ENCODE measurements at places on chromosomes 13 and 19.
A peak's percentile ranks its signal among the peaks of the same experiment; 100 is the strongest.

- DNase-seq, result no peak
Measured at GRCh38 chr19:40605216-40605971, 4.2 kb downstream of the LTBP4 start.

DNA sequence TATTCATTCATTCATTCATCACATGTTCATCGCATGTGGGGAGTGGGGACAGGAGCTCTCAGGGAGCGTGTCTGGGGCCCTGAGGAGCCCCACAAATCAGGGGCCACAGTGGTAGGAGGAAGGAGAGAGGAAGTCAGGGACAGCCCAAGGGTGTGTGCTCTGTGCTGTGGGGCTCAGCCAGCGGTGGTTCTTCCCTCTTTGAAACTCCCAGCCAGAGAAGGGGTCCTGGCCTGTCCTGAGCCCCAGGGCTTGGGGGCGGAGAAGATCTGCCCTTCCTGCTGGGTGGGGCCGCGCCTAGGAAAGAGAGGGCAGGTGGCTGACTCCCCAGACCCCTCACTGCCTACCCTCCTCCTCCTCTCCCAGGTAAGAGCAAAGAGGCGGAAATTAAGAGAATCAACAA is 14.6 kb downstream of the AP2A1 start:
- no peak for DNase-seq

DNA sequence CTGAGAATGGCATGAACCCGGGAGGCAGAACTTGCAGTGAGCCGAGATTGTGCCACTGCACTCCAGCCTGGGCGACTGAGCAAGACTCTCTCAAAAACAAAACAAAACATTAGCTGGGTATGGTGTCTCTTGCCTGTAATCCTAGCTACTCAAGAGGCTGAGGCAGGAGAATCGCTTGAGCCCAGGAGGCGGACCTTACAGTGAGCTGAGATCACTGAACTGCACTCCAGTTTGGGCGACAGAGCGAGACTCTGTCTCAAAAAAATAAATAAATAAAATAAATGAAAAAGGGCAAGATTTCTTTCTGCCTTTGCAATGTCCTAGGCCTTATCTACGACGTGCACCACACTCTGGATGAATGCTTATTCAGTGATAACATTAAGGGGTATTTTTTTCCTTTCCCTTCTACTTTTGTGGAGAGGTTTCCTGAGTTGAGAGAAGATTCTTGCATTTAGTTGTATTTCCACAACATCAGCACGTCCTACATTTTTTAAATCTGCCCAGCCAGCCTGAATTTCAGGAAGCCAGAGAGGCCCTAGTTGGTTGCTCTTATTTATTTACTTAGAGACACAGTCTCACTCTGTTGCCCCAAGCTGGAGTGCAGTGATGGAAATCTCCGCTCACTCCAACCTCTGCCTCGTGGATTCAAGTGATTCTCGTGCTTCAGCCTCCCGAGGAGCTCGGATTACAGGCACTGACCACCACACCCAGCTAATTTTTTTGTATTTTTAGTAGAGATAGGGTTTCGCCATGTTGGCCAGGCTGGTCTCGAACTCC is 26.1 kb upstream of the OR1M1 start:
- DNase-seq, result no peak

- DNase-seq, result no peak
Measured at GRCh38 chr13:42760951-42761350, 20.4 kb upstream of the FAM216B start.

- no peak for DNase-seq
Measured at GRCh38 chr19:862581-863314, 3.3 kb downstream of the CFD start.

- DNase-seq, result no peak
Measured at GRCh38 chr13:98143157-98143553, 261 bp downstream of the FARP1 start.

DNA sequence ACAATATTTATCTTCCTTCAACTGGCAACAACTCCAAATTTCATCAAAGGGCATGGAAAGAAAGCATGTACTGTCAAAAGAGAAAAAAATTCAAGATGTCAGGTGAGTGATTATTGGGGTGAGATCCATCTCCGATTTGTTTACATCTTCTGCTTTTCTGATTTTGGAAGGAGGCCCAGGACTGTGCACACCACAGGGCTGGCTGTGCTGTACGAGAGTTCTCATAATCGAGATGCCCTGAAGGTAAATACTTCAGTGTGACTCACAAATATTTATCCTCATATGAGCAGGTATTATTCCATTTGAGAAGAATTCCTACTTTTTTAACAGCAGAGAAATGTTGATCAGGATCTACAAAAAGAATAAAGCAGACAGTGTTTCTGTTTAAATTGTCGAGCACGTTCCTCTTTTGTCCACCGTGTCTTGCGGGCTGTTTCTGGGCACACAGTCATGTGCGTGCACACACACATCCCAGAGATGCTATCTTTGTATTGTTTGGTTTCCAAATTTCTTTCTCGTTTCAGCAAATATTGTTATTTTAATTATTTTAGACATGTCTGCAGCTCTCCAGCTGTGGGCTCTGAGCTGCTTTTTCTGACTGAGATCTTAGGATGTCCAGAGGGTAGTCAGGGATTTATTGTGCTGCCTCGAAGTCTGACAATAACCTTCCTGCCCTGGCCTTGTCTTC is 103.8 kb downstream of the KL start:
- no peak for DNase-seq

DNA sequence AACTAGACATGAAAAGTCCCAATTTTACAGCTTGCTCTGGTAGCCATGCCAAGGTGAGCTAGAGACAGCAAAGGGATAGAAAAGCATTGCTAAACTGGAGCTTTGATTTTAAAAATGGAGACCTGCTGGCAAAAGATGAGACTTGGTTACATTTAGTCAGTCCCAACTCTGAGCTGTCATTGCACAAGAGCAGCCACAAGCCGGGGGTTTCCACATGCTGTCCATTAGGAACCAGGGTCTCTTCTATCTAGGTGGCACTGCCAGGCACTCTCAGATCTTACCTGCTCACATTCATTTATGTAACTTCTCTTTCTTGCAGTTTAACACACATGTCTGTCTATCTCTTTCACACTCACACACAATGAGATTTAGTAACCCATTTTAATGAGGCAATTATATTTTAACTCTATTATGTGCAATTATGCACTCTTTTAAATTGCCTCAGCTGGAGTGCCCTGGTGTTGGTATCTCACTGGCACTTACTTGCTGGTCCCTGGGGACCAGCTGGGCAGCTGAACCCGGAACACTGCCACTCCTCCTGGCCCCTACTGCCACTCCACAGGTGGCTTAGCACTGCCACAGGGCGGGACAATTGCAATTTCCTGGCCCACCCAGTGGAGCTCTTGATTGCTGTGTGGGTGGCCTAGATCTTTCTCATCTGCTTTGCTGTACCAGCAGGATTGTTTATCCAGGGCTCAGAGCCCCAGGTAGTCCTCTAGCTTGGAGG is 112.5 kb downstream of the COG6 start:
- no peak for DNase-seq

- DNase-seq, result no peak
Measured at GRCh38 chr13:80297094-80297493, 43.8 kb downstream of the SPRY2 start.

GRCh38 chr19:16144216-16144581 is 714 bp downstream of the HSH2D start:
- DNase-seq, result no peak

DNA sequence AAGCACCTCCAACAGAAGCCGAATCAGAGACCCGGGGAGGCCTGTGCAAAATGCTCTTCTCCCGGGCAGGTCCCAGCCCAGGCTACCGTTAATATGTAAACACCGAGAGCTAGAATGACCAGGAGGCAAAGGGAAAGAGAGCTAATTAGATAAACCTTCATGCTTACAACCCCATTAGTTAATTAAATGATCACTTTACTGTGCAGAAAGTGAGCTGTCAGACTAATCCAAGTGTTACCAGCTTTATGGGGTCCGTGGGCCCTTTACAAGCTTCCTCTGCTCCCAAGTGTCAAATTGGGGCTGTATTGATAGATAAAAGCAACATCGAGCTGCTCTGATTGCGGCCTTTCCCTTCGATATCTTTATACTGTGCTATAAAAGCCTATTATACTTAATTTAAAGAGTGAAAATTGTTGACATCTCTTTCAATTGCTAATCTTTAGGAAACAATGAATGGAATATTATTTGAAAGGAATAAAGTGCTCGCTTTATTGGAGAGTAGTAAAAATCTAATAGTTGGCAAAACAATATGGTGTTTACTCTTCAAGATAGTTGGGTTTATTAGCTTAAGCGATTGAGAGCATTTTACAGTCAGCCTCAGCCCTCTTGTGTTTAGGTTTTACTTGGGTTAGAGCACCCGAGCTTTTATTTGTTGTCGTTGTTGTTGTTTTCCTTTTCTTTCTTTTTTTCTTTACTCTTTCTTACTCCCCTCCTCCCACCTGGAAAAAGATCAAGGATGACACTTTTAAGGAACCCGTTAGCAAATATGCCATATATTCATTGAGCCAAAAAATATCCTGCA is 189.3 kb upstream of the GPR12 start:
- DNase-seq, result no peak

DNA sequence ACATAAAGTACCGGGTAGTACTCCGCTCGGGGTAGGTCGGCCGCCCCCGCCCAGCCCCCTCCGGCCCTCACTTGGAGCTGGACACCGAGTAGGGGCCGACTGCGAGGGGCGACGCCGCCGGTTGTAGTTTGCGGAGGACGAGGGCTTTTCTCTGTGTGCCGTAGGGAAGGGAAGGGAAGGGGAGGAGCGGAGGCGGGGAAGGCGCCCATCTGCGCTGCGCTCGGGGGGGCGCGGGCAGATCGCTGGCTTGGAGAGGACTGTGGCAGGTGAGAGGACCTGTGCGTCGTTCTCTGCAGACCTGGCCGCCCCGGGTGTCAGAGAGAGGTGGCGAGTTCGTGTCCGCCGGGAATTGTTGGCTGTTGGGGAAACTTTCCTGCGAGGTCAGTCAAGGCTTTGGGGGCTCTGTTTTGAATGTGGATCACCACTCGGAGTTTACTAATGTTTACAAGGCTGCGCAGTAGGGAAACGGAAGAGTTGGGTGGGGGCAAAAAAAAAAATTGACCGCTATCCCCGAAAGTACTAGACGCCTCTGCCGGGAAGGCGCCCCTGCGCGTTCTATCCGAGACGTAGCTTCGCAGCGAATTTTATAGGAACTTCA is 1.4 kb downstream of the ING1 start:
- DNase-seq, result no peak

GRCh38 chr19:52237771-52238400 is 31.5 kb upstream of the ZNF766 start:
- DNase-seq, result peak; percentile 27

DNA sequence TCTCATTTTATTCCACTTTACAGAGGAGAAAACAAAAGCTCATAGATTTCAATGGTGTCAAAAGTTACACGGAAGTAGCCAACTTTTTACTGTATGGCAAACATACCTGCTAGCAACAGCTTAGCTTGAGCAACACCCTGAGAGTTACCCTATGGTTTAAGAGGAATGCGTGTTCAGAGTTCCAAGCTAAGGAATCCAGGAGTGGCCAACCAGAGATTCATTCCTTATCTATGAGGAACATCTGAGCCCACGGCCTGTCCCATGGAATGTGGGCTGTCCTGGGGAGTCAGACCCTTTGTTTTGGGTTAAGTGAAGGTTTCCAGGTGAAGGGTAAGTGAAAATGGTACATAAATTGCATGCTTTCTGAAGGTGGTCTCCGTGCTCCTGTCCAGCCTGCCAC is 67.5 kb downstream of the STARD13 start:
- no peak for DNase-seq

- DNase-seq, result no peak
Measured at GRCh38 chr13:65154661-65155447, 2075.3 kb downstream of the PCDH9 start.

GRCh38 chr13:32650705-32651311 is 64.6 kb downstream of the PDS5B start:
- peak; percentile 14 for DNase-seq

DNA sequence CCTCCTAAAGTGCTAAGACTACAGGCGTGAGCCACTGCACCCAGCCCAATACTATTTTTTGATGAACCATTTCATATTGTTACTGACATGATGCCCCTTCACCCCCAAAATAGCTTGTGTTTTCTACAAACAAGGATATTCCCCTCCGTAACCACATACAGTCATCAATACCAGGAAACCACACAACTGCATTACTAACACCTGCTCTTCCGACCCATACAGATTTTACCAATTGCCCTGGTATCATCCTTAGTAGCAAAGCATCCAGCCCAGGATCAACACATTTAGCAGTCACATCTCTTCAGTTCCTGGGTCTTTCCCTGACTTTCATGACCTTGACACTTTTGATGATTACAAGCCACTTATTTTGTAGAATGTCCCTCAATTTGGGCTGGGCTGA is 33.6 kb downstream of the KCTD15 start:
- DNase-seq, result no peak

DNA sequence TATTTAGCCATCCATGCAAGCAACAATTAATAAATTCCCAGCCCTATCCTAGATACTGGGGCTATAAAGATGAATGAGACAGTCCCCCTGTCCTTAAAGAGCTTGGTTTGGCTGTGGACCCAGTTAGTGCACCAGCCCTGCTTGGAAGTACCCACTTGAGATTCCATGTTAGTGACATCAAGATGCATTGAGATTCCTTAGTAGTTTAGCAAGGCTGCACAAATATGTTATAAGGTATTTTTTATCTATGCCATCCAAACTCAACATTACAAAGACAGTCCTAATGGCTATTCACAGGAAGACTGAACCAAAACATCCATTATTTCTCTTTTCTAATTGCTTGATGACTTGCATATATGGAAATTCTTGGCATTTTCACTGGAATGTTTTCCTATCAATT is 48.8 kb upstream of the RAP2A start:
- DNase-seq, result no peak

- no peak for DNase-seq
Measured at GRCh38 chr13:110616103-110617101, 1.1 kb downstream of the NAXD start.

- no peak for DNase-seq
Measured at GRCh38 chr13:79782541-79783205, 301.7 kb downstream of the NDFIP2 start.

DNA sequence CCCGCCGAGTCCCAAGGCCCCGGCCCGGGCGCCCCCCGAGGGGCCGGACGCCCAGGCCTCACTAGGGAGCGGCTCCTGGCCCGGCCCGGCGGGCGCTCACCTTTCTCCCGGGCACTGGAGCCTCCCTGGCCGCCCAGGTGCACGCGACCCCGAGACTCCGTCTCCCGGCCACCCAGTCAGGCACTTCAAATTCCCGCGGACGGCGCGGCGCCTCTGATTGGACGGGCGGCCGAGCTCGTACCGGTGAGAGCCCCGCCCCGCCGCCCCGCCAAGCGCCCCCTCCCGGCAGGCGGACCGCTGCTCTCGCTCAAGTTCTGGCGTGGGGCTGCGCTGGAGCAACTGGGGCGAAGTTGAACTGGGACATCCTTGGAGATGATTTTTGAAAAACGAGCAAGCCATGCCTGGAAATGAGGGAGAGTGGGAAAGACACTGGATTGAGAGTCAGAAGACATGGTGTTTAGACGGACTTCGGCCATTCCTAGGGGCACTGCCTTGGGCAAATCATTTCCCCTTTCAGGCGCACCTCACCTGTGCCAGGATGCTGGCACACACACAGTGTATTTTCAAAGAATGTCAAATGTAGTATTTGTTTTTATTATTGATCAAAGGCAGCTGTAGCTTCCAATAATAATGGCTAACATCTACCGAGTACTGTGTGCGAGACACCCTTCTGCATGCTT is 485.3 kb downstream of the UQCRFS1 start:
- DNase-seq, result no peak

- no peak for DNase-seq
Measured at GRCh38 chr13:36051082-36051481, 80.1 kb downstream of the DCLK1 start.
